ENCODE measurements at places on chromosomes 7 and 10.

DNA sequence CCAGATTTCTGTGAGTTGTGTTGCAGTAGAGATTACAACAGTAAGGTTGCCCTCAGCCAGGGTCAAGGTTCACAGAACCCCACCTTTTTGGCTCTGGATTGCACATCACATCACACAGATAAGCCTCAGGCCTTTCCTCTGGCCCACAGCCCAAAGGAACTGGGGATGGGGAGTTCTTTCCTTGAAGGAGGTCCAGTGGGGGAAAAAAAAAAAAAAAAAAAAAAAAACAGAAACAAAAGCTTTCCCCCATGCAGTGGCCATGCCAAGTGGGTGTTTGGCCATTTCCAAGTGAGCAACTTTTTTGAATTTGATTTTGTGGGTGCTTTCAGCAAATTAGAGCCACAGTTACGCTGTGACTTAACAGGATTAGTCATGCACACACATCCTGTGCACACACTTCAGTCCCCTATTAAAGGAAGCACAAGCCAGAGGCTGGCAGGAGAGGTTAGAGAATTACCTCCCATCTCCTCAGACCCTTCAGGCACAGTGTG, 79.3 kb upstream of the NANOS1 start:
- DNase-seq: no peak

DNA sequence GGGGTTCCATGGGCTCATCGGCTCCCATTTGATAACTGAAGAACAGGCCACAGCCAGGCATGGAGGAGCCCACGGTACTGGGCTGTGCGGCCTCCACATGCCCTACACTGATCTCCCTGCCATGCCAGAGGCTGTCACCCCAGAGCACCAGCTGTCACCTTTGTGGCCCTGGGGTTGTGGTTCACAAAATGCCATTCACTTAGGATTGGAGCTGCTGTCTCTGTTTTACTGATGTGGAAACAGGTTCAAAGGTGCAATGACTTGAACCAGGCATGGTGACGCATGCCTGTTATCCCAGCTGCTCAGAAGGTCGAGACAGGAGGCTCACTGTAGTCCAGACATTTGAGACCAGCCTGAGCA, 4.3 kb upstream of the UPK3B start:
- DNase-seq: no peak

GRCh38 chr10:80443531-80443974, 10.6 kb upstream of the TSPAN14 start:
- DNase-seq: no peak

DNA sequence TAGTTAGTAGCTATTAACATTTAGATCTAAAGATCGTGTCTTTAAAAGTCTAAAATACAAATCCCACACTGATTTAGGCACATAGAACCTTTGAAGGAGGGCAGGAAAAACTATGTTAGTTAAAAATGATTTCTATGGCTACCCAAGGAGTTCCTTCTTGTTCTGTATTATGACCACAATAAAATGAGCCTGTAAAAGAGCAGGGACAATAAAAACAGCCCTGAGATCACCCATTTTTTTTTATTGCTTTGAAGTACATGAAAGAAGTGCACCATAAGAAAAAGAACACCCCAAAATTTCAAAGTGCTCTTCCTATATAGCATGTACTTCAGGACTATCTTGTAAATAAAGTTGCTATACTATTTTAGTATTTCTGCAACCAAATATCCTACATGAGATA, 29.8 kb downstream of the RTKN2 start:
- no peak for DNase-seq

DNA sequence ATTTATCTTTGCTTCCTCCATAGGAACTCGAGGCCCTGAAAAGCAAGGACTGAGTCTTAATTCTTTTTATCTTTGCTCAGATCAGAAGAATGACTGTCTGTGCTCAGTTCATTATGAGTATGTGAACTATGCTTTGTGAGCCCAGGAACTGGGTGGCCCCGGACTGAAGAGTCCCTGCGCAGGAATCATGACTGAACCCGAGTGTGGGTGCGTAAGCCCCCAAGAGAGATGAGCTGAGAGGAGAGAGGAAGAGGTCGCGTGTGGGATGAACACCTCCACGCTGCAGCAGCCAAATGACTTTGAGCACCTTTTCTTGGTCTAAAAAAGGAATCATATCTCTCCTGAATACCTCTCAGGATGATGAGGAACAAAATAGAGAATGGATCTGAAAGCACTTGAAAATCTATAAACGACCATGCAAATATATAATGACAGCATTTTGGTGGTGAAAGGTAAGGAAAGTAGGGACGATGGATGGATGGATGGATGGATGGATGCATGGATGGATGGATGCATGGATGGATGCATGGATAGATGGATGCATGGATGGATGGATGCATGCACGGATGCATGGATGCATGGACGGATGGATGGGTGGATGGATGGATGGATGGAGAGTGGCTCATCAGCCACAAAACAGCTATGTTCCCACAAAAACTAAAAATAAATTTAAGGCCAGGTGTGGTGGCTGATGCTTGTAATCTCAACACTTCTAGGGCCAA, 19.8 kb downstream of the FAM171A1 start:
- no peak for DNase-seq

DNA sequence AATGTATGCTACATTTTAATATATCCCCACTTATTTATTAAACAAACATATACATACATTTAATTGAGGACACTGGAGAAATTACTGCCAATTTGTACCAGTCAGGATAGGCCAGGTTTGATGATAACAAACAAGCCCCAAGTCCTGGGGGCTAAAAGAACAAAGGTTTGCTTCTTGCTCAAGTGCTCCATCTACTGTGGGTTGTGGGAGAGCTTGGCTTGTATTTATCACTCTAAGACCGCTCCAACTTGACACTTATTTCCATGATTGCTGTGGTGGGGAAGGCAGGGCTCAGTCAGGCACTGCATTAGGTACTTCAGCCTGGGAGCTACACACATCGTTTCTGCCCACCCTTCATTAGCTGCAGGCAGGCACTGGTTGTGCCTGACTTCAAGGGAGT, 136.6 kb upstream of the ZNF32 start:
- no peak for DNase-seq

DNA sequence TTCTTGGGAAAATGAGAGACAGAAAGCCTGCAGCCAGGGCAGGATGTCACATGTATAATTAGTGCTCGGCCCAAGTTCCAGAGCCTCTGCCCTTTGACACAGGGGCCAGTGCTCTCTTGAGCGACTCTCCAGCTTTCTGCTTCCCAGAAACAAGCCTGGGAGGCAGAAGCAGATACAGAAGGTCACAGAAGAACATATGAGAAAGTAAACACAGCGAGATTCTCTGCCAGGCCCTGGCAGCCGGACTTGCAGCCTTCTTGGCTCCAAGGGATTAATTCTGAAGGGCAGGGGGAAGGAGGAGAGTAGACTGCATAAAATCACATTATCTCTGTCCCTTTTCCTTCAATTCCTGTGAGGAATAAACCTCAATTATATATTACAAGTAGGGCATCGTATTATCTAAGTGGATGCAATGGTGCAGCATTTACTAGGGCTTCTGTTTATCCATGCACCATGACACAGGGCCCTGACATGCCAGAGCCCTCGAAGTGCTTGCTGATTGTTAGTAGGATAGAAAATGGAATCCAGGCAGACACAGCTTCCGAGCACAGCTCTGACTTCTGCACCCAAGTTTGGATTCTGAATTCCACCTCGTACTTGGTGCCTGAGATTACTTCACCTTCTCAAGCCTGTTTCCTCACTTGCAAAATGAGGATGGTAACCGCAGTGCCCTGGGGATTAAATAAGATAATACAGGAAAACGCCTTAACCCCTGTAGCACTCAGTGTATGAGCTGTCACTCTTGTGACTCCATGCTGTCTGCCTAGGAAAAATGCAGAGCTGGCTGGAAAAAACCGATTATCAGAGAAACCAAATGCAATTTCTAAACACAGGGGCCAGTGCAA, 536.5 kb downstream of the TNS3 start:
- no peak for DNase-seq

- DNase-seq: no peak
These were observed 25.9 kb downstream of the ABRAXAS2 start for GRCh38 chr10:124827474-124827873.

GRCh38 chr10:110637558-110638053, 6.5 kb upstream of the RBM20 start:
- no peak for DNase-seq

DNA sequence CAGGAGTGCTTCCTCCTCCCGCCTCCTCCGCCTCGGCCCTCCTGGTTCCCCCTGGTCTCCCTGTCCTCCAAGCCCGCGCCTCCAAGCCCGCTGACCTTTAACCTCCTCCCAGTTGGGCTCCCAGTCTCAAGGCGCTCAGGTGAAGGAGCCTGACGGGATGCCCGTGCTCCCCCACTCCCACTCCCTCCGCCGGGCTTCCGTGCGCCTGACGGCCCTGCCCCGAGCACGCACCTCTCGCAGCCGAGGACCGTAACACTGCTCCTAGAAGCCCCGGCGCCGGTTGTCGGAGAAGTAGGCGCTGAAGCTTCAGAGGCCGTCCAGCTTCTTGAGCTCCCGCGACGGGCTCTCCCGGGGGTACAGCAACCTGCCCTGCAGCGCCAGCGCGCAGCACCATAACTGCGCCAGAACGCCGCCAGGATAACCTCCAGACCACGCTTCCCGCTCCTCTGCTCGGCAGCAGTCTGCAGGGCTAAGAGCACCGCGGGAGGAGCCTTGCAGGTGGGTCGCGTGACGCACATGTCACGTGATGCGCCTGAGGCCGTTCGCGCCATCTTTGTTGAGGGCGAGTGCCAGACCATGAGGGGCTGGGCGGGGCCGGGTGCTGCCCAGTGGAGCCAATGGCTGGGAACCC, 71.0 kb upstream of the ZNF479 start:
- no peak for DNase-seq

DNA sequence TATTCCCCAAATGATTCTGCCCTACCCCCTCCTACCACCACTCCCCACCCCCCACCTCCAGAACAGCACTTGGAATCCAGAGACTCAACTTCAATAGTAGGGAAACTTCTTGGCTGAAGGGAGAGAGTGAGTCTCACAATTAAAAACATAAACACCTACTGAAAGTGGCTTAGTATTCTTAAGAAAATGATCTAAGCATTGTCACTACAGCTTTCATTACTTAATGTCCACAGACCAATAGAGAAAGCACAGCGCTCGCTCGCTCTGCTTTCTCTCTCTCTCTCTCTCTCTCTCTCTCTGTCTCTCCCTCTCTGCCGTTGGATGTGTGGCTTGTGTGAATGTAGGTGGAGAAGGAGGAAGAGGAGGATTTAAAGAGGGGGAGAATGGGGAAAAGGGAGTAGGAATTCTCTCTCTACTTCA, 1.5 kb upstream of the SEMA3A start:
- DNase-seq: no peak

GRCh38 chr10:100570506-100570905, 34.8 kb downstream of the HIF1AN start:
- DNase-seq: no peak

DNA sequence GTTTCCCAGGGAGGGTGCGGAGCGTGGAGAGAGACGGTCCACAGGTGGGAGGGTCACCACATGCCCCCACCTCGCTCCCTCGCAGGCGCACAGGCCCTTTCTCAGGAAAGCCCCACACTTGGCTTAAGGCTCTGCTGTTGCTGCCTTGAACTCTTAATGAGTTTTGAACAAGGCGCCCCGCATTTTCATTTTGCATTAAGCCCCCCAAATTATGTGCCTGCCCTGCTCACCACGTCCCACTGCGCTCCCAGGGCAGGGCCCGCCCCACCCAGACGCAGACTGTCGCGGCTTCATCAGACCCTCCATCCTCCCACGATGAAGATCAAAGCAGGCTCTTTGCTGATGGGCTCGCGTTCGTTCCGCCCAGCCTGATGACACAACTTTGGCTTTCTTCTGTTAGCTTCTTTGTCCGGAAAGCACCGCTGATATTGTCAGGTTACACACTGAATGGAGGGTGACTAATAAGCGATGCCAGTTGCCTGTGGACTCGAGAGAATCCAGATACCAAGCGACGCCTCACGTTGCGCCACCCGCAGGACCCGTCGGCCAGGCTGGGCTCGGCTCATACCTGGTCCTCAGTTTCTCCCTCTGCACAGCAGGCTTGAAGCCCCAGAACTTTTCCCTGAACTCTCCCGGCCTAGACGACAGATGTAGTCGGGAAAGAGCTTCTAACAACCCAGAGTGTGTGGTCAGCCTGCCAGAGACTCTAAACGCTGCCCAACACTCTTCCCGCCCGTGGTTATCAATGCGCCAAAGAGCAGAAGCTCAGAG, 9.5 kb downstream of the CALML3 start:
- DNase-seq: no peak

DNA sequence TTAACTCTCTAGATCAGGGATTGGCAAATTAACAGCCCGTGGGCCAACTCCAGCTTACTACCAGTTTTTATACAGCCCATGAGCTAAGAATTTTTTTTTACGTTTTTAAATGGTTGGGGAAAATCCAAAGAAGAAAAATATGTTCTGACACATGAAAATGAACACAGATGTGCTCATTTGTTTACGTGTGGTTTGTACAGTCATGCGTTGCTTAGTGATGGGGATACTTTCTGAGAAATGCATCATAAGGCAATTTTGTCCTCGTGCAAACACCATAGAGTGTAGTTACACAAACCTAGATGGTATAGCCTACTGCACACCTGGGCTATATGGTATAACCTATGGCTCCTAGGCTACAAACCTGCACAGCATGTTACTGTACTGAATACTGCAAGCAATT, 8.3 kb upstream of the SMKR1 start:
- no peak for DNase-seq

DNA sequence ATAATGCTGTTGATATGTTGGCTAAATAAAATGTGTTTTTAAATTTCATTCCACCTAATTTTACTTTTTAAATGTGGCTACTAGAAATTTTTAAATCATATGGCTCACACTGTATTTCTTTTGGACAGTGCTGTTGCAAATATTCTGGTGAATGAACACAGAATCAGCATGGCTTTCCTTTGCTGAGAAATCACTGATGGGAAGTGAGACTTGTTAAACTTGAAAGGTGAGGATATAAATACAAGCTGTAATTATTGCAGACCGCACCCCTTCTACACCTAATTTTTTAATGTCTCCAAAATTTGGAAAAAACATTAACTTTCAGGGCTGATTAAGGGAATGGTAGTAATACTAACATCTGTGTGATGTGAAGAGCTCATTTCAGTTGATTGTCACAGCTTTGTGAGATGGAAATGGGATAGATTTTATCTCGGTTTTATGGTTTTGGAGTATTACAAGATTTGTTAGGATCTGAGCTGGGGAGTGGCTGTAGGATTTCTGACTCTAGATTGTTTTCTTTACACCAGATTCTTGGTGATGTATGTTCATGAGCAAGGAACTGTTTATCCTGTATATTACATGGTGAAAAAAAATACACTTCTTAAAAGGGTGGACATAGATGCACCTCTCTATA, 1.3 kb downstream of the MIOS start:
- DNase-seq: no peak
